ENCODE measurements at places on chromosomes 1 and 21.

GRCh38 chr1:147334292-147334691, 91.8 kb downstream of the CHD1L start:
- no peak for DNase-seq

GRCh38 chr21:25406887-25407579, 200.2 kb downstream of the MRPL39 start:
- no peak for DNase-seq

DNA sequence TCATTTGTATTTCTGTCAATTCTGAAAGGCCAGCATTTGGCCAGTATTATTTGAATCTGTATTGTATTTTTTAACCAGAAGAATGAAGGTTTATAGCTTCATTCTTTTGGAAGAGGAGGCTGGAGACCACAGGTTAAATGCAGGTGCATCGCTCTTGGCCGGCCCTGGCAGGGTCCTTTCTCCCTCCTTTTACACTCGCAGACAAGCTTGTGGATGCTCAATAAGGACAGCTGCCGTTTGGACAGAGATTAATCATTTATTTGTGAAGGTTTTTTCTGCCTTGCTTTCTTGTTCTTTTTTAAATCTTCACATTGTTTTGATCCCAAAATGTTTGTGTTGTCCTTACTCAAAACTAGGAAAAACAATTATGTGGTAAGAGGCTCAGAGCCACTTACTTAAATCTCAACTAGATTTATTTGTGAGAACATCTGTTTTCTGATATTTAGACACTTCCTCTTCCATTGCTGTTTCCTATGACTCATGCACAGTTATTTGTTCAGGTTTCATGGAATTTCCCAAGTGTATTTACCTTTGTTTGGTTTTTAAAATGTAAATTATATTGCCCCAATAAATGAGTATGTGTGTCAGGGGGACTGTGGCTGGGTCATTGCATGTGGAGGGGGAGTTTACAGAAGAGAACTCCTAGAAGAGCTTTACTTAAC, 46.7 kb upstream of the LAMC2 start:
- DNase-seq, result no peak

- DNase-seq, result no peak
These were observed 18.3 kb upstream of the RSPO1 start for GRCh38 chr1:37652976-37653375.

DNA sequence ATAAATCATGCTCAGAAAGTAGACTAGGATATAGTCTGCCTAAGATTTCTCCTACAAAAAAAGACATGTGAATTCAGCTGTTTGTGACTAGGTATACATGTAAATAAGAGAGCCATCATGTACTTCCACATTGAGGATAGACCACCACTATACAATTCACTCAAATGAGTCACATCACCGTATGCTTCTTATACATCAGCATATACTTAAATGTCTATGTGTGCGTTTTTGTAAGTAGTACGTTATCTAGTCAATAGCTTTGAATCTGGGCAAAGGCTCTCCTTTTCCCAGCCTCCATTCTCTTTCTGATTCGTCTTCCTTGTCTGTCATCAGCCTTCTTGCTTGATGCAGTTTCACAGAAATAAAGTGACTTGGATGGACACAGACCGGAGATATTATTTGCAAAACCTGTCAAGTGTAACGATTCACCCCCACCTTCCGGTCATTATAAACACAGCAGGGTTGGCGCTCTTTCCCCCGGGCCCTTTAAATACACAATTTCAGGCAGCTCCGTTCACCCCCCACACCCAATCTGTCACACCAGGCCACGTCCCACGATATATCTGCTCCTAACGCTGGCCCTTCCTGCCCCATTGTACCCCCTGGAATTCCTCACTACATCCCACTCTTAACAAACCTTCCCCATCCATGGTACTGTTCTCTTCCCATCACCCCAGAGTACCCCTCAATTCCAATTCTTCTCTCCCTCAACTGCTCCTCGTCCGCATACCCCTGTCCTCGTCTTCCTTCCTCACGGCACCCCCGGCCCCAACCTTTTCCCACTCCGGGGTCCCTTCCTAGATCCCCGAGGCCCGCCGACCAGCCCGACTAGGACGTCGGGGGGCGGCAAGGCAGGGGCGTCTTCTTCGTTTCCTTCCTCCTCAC, 636 bp downstream of the VAMP4 start:
- DNase-seq, result peak; percentile 29

- DNase-seq, result no peak
These were observed 140.4 kb downstream of the COL24A1 start for GRCh38 chr1:86016076-86016759.

GRCh38 chr1:35915693-35916092, 15.2 kb upstream of the AGO3 start:
- no peak for DNase-seq

GRCh38 chr1:234206651-234207284, 166.5 kb upstream of the COA6 start:
- DNase-seq, result no peak

DNA sequence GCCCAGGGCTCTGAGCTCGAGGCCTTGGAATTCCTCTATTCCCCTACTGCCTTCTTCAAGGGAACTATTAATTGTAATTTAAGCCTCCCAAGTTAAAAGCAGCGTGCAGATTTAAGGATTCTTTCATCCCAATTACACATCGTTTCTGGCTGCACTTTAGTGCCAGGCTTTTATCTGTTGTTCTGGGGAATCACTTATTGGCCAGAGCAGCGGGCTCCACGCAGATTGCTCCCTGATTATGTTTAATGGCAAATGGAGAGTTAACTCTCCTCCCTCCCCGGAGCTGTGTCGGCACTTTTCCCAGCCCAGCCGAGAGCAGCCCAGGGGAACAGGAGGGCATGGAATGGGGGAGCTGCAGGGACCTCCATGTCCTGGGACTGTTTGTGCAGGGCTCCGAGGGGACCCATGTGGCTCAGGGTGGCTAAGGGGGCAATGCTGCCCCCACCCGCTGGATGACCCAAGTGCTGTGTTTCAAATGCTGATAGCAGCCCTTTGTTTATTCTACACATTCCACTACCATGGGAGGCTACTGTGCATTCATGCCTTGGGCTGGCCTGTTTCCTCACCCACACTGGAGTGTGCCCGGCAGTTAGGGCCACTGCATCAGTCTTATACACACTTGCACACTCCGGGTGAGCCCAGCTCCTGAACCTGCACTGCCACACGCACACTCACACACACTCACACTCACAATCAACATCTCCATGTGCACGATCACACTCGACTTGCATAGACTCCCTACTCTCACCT, 93.3 kb upstream of the POU3F1 start:
- DNase-seq, result no peak

DNA sequence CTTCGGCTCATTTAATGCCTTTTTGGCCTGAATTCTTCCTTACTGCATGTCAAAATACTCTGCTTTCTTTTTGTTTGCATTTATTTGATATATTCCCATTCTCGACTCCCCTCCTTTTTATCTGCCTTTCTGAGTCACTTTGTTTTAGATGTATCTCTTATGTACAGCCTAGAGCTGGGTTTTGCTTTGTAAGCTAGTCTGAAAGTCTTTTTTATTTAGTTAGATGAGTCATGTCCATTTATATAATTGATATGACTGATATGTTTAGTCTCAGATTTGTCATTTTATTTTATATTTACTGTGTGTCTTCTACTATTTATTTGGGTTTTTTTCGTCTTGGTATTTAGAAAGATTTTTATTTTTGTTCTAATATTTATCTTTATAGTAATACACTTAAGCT, 33.6 kb upstream of the GNG5 start:
- DNase-seq, result no peak

GRCh38 chr1:25541425-25541824, 2.0 kb upstream of the LDLRAP1 start:
- DNase-seq, result no peak

GRCh38 chr21:41428847-41429246, 2.8 kb downstream of the MX1 start:
- no peak for DNase-seq

GRCh38 chr1:56526571-56527174, 52.7 kb downstream of the PLPP3 start:
- no peak for DNase-seq

DNA sequence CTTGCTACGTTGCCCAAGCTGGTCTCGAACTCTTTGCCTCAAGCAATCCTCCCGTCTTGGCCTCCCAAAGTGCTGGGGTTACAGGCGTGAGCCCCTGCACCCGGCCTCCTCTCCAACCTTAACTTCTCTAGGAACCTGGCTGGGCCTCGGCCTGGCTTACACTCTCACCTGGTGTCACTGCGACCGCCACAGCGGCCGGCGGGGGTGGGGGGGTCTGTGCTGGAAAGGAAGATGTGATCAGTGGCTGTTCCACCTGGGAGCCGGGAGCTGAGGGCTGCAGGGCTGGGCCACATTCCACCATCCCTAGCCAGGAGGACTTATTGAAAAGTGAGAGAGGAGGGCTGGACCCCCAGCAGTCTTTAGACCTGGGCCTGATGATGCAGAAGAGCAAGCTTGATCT, 48.6 kb downstream of the HSPG2 start:
- no peak for DNase-seq

DNA sequence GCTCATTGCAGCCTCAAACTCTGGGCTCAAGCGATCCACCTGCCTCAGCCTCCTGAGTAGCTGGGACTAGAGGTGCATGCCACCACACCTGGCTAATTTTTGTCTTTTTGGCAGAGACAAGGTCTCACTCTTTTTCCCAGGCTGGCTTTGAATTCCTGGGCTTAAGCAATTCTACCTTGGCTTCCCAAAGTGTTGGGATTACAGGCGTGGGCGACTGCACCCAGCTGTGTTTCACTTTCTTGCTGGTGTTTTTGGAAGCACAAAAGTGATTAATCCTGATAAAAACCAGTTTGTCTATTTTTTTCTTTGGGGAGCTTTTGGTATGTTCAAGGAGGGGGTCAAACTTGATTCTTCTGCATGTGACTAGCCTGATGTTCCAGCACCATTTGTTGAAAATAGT, 19.3 kb downstream of the RNF11 start:
- DNase-seq, result no peak

GRCh38 chr1:205711105-205712048, 31.1 kb upstream of the SLC45A3 start:
- DNase-seq, result peak; percentile 71
